Activated CD4-positive, alpha-beta T cell treated with anti-CD3 and anti-CD28 coated beads for 36 hours (primary cell): ENCODE measurements at places on chromosomes 3 and 15. TPM values are rescaled to one million over a fixed set of nuclear protein-coding genes. Genes with fewer than 3 reads are reported as not detected.
A peak's percentile ranks its signal among the peaks of the same experiment; 100 is the strongest.

The SH2D7 gene
- not detected for total RNA-seq

GRCh38 chr15:86645925-86646500 is 566.3 kb downstream of the AGBL1 start:
- no peak for DNase-seq

- DNase-seq, result no peak
These were observed 398.1 kb upstream of the ARPP21 start for GRCh38 chr3:35241236-35241635.

GRCh38 chr3:2790266-2790815 is 319.8 kb downstream of the IL5RA start:
- DNase-seq, result no peak

DNA sequence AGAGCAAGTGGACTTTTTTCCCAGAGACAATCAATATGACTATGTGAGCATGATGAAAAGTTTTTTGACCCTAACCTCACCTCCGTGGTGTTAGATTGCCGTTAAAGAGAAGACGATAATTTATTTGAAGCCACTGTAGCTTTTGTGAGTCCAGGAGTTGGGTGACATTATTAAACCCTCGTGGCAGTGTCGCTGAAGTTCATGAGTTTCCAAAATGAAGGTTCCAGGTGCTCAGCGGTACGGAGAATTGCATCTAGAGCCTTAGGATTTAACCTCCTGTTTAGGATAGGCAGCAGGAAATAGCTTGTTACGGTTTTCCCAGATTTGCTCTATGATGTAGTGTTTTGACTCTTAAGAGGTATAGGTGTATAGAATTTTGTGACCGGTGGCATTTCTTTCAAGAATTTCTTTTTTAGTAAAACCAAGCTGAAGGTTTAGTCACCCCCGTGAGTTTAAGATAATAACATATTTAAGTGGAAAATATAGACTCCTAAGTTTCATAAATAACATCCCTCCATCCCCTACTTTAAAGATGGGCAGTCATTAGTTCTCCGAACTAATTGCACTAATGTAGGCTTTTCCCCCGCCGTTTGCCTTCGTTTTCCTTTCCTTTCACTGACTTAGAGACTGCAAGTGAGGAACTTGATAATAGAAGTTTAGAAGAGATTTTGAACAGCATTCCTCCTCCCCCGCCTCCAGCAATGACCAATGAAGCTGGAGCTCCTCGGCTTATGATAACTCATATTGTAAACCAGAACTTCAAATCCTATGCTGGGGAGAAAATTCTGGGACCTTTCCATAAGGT is 2.0 kb downstream of the SMC4 start:
- peak; percentile 20 for DNase-seq

- no peak for DNase-seq
These were observed 26.2 kb upstream of the IGF2BP2 start for GRCh38 chr3:185851046-185851445.

GRCh38 chr15:81507831-81508230 is 133.8 kb upstream of the TMC3 start:
- DNase-seq, result no peak
